Diencephalon (tissue), 1 donor: ENCODE measurements at places on chromosomes 12 and 14. TPM values are rescaled to one million over a fixed set of nuclear protein-coding genes. Genes with fewer than 3 reads are reported as not detected.

EPS8 gene
- 63.4 TPM for total RNA-seq

SIX1 gene
- 0.46 TPM for total RNA-seq

SMCO2 gene
- total RNA-seq = 0.46 TPM

PA2G4 gene
- total RNA-seq = 70.8 TPM

MYL2 gene
- not detected for total RNA-seq

DPPA3 gene
- total RNA-seq = not detected

KRT78 gene
- not detected for total RNA-seq

KLRD1 gene
- total RNA-seq = under 0.01 TPM

VWF gene
- total RNA-seq = 18.5 TPM

PALS1 gene
- total RNA-seq = 36.0 TPM

P2RX2 gene
- total RNA-seq = not detected
